ENCODE measurements at places on chromosomes 3 and 15.
A peak's percentile ranks its signal among the peaks of the same experiment; 100 is the strongest.

DNA sequence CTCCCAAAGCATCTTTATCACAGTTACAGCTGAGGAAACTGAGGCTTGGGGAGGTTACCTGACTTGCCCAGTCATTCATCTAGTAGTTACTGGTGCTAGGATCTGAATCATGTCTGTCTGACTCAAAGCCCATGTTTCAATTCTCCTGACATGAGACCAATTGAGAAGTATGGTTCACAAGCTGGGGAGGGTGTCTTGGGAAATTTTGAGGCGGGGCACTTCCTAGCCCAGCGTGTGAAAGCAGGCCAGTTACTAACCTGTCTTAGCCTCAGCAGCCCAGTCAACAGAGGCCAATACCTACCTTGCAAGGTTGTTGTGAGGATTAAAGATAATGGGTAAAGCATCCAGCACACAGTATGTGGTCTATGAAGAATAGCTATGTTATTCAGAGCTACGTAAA, 37.0 kb downstream of the CLDN18 start:
- no peak for DNase-seq

DNA sequence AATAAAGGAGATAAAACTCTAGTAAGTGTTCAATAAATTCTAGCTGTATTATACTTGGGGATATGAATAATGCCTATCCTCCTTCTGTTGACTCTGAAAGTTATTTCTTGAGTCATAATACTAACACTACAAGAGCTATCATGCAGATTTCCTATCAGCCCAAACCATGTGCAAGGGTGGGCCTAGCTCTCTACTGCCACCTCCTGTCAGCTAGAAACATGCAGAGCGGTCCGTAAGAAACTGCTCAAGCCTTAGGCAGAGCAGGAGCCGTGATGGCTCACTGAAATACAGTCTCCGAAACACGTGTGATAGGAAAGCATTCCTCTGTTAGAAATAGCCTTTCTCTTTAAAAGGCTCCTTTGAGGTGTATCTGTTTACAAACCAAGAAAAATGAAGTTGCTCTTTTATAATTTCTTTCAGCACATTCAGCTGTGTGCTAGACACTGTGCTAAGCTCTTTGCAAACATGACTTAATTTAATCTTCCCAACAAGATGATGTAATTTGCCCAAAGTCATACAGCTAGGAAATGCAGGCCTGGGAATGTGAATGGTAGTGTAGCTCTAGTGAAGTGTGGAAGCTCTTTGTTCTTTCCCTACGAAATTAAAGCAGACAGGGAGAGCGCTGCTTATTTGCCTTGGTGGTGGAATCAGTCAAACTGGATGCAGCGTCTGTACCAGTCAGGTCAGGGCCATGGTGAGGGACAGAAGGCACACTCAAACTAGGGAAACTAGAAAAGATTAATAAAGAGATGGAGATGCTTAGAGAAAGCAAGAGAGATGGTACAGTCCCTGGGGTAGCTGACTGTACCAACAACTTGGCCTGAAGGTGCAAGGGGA, 43.1 kb downstream of the MTHFS start:
- DNase-seq, result peak; percentile 73

- no peak for DNase-seq
These were observed 6.1 kb downstream of the WNT7A start for GRCh38 chr3:13873818-13874217.

- no peak for DNase-seq
These were observed 5.6 kb upstream of the CCDC13 start for GRCh38 chr3:42778644-42779043.

DNA sequence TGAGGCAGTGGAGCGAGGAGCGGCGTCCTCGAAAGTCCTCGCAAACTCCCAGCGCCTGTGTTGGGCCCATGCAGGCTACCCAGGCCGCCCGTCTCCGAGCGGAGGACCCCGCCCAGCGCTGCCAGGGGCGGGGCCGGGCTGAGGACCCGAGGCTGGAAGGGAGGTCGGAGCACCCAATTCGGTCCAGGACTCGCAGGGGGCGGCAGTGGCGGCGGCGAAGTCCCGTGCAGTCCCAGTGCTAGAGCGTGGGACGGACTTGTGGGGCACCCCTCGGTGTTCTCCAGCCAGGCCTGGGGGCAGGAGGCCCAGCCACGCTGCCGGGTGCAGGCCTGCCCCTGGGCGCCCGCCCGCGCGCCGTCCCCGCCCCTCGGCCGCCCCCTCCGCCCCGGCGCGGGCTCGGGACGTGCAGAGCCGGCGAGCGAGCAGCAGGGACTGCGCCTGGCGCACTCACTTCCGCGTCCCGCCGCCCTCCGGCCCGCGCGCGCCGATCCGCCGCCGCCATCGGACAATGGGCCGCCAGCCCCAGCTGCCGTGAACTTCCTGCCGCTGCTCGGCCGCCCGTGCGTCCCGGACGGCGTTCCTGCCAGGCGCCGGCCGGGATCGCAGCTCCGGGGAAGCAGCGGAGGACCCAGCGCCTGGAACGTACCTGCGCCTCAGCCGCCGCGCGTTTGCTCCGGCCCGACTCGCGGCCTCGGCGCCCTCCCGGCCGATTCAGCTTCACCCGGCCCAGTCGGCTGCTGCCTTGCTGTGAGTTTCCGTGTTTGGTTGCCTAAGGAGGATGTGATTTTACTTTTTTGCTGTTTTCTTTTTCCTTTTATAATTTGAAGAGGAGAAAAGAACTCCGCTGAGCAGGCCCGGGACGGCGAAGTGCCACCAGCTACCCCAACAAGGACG, 596 bp upstream of the LIMD1 start:
- peak; percentile 31 for DNase-seq

DNA sequence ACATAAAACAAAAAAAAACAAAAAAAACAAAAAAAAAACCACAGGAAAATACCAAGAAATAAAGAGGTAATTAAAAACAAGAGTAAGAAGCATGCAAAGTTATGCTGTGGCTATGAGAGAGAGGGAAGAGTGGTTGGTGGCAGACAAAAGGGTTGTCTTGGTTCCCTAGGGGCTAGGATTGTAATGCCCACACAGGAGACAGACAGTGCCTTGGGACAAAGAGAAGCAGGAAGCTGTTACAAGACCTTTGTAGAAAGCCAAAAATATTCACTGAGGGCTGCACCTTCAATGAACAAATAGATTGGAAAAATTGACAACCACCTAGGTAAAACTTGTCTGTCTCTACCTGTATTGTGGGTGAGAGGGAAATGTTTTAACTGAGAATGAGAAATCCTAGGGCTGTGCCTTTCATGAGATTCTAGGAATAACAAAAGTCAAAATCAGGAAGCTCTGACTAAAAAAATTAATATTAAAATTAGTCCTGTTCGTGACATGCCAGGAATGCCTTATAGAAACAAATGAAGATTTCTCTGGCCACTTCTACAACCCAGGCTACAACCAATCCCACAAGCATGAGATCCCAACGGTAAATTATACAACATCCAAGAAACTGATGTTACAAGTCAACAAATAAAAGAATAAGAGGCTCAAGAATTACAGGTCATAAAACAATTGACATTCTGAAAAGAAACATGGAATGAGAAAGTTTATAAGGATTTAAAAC, 45.0 kb upstream of the PRICKLE2 start:
- DNase-seq, result no peak

DNA sequence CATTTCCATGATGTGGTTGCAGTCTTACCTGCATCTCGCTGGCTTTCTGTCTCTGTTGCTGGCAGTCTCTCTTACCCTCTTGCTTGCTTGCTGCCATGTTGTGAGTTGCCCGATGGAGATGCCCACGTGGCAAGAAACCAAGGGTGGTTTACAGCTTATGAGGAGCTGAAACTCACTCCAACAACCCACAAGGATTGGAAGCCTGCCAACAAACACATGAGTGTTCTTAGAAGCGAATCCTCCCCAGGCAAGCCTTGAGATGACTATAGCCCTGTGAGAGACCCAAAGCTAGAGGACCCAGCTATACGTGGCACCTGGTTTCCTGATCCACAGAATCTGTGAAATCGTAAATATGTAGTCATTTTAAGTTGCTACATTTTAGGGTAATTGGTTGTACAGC, 490.9 kb upstream of the ADAMTS9 start:
- DNase-seq, result peak; percentile 45

GRCh38 chr3:8451696-8452095, 49.9 kb upstream of the LMCD1 start:
- DNase-seq, result no peak

DNA sequence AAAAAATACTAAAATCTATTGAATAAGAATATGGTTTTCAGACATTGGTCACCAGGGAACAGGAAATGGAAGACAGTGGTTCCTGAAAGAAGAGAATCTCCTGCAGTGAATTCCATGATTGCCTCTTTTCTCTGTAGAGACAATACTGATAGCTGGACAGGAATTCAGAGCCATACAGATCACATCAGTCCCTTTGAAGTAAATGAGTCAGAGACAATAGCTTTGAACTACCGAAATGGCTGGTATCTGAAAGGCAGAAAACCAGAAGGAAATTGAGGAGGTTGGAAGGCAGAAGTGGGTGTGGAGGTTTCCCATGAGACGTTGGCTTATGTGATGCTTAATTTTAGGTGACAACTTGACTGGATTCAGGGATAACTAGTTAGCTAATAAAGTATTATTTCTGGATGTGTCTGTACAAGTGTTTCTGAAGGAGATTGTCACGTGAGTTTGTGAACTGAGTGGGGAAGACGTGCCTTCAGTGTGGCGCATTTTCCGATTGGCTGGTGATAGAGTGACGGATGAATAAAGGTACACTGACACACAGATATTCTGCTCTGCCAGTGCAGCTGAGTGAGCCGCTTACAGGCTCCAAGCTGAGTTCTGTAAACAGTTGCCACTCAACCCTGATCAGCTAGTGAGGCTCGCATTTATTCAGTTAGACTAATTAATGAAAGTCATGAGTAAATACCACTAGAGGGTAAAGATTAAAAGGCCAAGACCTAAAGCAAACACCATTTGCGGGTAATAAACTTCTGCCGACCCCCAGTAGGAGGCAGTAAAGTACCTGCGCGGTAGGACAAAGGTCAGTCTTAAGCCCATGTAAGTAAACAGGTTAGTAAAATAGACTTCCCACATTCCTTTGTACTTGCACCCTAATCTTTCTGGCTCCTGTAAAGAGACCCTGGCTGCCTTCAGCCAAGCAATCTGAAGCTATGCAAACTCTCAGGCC, 1298.6 kb downstream of the SI start:
- no peak for DNase-seq

- DNase-seq, result no peak
These were observed 6.0 kb downstream of the POLG start for GRCh38 chr15:89328398-89329254.

DNA sequence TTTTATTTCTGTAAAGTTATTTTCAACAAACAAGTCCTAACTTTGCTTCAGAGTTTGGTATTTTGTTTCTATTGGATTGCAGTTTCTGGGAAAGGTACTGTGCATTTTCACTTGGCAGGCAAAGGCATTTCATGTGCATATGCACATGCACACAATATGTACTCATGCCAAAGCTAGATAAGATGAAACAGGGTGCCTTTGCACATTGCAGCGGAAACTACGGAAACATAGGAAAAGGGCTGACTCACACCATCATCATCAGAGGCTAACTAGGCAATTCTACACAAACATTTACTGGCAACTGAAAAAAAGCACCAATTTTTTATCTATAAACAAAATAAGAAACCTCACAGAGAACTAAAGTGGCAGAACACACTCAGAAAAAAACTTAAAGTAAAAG, 550.6 kb upstream of the NECTIN3 start:
- DNase-seq, result peak; percentile 75

DNA sequence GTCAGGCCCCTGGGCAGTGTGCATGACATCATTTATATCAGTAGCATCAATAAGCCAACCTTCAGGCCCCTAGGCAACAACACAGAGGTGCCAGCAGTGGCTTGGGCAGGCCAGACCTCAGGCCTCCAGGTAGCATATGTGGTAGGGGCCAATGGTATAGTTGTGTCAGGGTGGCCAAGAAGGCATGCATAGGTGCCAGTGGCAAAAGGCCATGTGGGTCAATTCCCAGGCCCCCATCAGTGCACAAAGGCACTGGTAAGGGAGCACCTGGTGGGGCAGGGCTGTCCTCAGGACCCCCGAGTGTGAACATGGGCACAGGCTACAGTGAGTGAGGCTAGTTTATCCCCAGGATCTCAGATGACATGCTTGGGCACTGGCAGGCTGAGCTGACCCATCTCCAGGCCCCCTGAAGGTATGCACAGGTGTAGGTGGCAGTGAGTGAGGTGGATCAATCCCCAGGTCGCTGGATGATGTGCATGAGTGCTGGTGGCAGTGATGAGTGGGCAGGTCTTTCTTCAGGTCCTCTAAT, 244.1 kb upstream of the ZNF385D start:
- no peak for DNase-seq
